ENCODE measurements at places on chromosomes 6 and 20.

- peak; percentile 57 for DNase-seq
Observed at GRCh38 chr20:48069596-48069995, 284.3 kb upstream of the SULF2 start.

DNA sequence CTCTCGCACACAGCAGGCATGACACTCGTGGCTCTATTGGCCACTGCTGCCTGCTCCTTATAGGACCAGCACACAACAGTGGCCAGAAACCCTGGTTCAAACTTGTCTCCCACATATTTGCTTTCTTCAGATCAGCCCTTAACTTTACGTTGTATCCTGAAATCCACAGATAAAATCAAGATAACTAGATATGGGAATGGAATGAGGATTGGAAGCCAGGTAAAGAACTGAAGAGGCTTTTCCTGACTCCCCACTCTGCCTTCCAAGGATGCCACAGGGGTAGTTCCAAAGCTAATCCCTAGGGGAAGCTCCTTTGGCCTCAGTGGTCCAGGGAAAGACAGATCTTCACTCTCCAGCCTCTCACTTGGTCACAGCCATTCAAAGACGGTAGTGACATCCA, 86.5 kb downstream of the INSM1 start:
- no peak for DNase-seq

- DNase-seq: no peak
Observed at GRCh38 chr20:63332488-63333240, 28.5 kb downstream of the CHRNA4 start.

- DNase-seq: no peak
Observed at GRCh38 chr20:19009081-19009688, 195.6 kb downstream of the SCP2D1 start.

- DNase-seq: no peak
Observed at GRCh38 chr6:138194287-138194686, 24.0 kb downstream of the PBOV1 start.

DNA sequence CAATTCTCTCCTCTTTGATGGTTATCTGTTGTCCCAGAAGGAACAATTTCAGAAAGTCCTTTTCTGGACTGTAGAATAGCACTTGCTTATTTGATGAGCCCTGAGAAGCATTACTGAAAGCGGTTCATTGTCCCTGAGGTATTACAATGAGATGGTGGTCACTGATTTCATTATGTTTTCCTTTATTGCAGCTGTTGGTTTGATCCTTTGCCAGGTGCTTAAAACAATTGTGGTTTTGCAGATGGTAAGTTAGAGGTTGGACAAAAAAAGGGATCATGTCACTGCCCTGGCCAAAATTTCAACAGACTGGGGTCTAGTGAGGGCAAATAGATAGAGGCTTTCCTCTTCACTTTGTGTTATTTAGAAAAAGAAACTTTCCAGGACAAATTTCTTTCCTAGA, 61.9 kb downstream of the ESR1 start:
- no peak for DNase-seq

DNA sequence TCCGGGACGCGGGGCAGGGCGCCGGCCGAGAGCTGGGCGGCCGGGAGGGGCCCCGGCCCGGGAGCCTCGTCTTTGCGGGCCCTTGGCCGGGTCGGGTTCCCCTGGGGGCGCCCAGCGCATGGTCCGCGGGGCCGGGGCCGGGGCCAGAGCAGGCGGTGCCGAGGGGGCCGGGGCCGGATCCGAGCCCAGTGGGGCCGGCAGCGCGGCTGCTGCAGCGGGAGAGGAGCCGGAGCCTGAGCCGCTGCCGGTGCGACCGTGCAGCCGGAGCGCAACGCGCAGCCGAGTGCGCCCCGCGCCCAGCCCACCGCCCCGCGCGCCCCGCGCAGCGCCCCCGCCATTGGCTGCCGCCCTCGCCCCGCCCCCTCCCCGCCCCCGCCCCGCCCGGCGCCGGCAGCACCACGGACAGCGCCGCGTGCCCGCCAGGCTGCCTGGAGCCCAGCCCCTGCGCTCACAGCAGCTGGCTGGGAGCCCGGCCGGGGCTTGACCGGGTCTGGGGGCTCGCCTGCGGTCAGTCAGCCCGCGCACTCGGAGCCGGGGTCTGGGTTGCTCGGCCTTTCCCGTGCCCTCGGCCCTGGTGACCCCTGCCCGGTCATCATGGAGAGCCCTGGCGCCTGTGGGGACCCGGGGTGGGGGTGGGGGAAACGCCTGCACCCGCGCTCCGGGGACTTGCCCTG, at the start of gene HRH3:
TSS of gene HRH3 (minus strand) at position 287 of the 674 bp plus-strand sequence. CDS start 308 bp downstream, outside the sequence.
- DNase-seq: no peak

GRCh38 chr6:53447865-53448264, 97.0 kb downstream of the GCLC start:
- no peak for DNase-seq

DNA sequence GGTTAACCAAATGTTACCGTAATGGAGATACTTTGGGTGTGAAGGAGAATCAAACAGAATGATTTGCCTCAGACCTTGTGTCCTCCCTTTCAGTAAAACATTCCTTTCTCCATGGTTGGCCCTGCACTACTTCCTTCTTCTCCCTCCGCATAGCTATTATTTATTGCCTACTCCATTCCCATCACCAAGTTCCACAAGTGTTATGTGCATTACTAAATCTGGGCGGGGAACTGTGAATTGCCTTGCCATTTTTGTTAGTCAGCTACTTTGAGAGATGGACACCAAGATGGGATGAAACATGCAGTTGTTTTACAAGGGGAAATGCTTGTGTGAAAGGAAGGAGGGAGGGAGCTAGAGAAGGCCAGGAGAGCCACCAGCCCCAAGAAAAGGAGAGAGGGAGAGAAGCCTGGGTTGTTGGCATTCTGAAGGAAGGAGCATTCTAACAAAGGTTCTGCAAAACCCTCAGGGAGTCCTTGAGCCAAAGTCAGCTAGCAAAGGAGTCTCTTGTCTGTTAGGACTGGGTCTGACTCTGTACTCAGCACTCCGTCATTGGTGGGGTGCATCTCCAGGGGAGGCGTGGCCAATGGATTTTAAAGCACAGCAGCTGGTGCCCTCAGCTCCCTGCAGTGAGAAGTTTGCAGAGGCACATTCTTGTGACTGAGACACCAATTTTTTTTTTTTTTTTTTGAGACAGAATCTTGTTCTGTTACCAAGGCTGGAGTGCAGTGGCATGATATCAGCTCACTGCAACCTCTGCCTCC, 83.6 kb upstream of the CHD6 start:
- no peak for DNase-seq

GRCh38 chr6:53358440-53359094, 9.8 kb upstream of the ELOVL5 start:
- no peak for DNase-seq

- DNase-seq: no peak
Observed at GRCh38 chr6:80728101-80728750, 621.8 kb downstream of the BCKDHB start.

DNA sequence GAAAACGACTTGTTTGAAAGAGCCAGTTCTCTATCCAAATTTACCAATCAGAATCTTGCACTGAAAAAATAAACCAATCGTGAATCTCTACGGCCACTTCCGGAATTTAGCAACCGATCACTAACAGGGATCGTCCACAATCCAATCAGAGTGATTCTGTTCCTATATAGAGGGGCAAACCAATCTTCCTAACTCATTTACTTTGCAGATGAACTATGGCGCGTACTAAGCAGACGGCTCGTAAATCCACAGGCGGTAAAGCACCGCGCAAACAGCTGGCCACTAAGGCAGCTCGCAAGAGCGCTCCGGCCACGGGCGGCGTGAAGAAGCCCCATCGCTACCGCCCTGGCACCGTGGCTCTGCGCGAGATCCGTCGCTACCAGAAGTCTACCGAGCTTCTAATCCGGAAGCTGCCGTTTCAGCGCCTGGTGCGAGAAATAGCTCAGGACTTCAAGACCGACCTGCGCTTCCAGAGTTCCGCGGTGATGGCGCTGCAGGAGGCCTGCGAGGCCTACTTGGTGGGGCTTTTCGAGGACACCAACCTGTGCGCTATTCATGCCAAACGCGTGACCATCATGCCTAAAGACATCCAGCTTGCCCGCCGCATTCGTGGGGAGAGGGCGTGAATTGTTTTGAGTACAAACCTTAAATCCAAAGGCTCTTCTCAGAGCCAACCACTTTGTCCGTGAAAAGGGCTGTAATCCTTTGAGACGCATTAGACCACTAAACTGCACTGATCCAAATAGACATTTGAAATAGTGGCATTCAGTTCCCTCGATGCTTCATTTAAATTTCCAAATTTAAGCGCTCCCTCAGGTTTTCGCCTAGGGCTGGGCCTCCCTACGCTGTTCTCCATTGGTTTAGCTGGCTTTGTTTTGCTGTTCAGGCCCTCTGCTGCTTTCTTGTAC, 138.0 kb downstream of the HFE start:
- no peak for DNase-seq

- no peak for DNase-seq
Observed at GRCh38 chr6:44041461-44042260, 85.6 kb downstream of the MRPL14 start.

- no peak for DNase-seq
Observed at GRCh38 chr6:169243186-169243585, 10.5 kb downstream of the THBS2 start.

DNA sequence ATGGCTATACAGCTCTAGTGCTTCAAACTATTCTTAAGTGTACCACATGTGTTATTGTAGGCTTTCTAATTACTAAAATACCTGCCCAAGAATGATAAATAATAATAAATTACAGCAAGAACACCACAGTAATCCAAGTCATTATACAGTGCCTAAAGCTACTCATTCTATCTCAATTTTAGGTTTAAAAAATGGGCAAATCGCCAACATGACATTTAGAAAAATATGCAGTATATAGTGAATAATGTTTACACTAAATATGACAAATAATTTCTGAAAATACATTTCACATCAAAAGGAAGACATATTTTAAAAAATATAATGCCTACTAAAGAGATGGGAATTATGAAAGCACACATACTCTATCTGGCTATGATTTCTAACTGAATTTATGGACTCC, 91.8 kb downstream of the MAN1A1 start:
- DNase-seq: no peak

DNA sequence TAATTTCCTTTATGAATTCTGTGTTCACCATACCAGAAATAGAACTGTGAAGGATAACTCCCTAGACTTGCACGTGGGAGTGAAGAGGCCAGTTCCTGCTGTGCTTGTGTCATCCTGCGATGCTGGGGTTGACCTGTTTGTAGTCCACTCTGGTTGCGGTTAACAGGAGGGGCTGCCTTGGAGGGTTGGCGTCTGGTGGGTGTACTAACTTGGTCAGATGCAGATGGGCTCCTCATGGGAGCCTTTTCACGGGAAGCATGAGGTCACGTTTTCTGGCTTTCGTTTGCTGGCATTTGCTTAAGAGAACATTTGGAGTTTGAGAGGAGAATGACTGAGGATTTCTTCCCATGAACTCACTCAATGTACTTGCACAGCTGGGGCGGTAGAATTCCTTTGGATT, 41.2 kb downstream of the IGF2R start:
- no peak for DNase-seq

DNA sequence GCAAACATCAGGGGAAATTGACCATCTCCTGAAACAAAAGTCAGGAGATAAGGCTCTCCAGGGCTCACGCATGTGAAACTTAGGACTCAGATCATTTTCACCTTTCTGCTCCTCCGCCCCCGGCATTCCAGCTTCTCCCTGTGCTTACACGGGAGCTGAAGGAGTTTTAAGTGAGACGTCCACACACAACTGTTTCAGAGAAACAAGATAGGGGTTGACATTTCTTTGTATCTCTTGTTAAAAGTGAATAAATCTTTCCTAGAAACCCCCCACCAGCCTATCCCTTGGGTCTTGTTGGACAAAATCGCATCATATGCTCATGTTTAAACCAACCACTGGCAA, 46.1 kb downstream of the FAM50B start:
- no peak for DNase-seq

DNA sequence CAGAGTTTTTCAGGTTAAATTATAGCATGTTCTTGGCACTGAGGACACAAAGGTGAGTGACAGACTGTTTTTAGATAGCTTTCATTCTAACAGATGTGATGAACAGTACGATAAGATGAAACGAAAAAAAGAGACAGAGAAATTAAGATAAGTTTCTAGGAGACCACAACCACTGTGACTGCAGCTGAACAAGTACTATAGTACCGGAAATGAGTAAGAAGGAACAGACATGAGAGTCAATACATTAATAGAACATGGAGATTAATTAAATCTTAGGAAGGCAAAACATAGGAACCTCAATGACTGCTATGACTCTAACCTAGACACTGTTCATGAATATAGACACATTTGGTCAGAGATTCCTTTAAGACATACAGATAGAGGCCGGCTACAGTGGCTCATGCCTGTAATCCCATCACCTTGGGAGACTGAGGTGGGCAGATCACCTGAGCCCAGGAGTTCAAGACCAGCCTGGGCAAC, 40.2 kb downstream of the HBS1L start:
- DNase-seq: no peak

- peak; percentile 37 for DNase-seq
Observed at GRCh38 chr6:14671261-14671681, 553.7 kb downstream of the CD83 start.

- DNase-seq: no peak
Observed at GRCh38 chr20:36802326-36803222, 29.0 kb upstream of the DSN1 start.

DNA sequence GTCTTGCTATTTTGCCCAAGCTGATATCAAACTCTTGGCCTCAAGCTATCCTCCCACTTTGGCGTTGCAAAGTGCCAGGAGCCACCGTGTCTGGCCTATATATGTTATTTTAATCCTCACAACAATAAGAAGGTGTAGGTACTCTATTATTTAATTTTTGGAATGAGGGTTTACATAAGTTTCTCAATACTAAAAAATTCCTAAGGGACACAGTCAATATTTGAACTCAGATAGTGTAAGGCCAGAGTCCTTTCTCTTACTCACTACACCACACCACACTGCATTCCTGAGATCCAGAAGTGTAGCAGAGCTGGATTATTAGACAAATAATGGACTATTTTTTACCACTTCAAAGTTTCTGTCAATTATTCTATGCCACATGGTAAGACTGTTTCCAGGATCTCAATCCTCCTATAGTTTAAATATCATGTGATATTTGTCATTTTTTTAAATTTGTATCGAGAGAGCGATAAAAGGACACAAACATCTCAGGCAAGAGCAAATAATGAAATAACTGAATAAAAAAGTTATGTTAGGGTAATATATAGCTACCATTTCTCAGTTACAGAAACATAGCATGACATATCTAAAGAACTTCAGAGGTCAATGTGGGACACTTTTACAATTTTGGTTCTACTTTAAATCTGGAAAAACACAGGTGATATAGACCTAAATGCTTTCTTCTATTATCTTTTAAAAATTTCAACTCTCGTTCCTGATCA, 162.2 kb upstream of the THEMIS start:
- DNase-seq: no peak

DNA sequence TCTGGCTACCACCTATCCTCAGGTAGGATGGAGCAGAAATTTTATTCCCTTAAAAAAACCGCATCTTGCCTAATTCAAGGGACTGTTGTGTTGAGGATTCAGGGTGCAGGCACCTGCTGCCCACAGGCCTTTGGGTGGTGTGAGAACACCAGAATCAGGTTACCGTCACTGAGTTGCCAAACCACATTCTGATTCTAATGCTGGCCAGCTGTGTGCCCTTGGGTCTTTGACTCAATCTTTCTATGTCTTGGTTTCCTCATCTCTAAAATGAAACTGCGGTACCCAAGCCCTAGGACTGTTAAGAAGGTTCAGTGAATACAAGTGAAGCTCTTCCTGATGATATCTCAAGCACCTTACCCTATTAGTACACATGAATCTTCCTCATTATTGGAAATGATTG, 827.3 kb downstream of the DHX35 start:
- DNase-seq: no peak

- no peak for DNase-seq
Observed at GRCh38 chr6:159645640-159646039, 47.4 kb downstream of the SOD2 start.

All from NCI-H524 treated with DMSO at 0.1 percent for 48 hours (cell line).